H9 (cell line): ENCODE measurements at places on chromosomes 4 and X. TPM values are rescaled to one million over a fixed set of nuclear protein-coding genes. Genes with fewer than 3 reads are reported as not detected.

- no peak overlapping the region for H3K27ac ChIP-seq
- H3K36me3 ChIP-seq, result peaks cover 1% of the 10 kb centered on the region; the same call in 1 of the 3 replicates
- H3K4me3 ChIP-seq, result no peak overlapping the region
- H3K27me3 ChIP-seq, result no peaks in the 10 kb centered on the region
These were observed 58.4 kb upstream of the STS start for GRCh38 chrX:7088968-7089615.

HTN1 gene
- total RNA-seq, result not detected in 2 replicates

GRCh38 chrX:5220421-5220820, 1008.2 kb downstream of the NLGN4X start:
- no peak overlapping the region for H3K27ac ChIP-seq
- no peak overlapping the region for H3K4me3 ChIP-seq
- no peaks in the 10 kb centered on the region for H3K36me3 ChIP-seq
- H3K27me3 ChIP-seq, result no peaks in the 10 kb centered on the region
- H3K4me1 ChIP-seq, result no peaks in the 10 kb centered on the region

ASB5 gene
- total RNA-seq, result not detected in 2 replicates

HGFAC gene
- total RNA-seq, result 0.33 and 0.37 TPM in 2 replicates

PHKA1 gene
- 6.5 and 6.6 TPM in 2 replicates for total RNA-seq

- H3K36me3 ChIP-seq, result peaks cover 70% of the 10 kb centered on the region
- no peak overlapping the region for H3K27ac ChIP-seq
- no peaks in the 10 kb centered on the region for H3K4me1 ChIP-seq
- H3K27me3 ChIP-seq, result no peaks in the 10 kb centered on the region
- DNase-seq, result no peak
These were observed 44.6 kb upstream of the FGFBP2 start for GRCh38 chr4:16007471-16008095.

DNA sequence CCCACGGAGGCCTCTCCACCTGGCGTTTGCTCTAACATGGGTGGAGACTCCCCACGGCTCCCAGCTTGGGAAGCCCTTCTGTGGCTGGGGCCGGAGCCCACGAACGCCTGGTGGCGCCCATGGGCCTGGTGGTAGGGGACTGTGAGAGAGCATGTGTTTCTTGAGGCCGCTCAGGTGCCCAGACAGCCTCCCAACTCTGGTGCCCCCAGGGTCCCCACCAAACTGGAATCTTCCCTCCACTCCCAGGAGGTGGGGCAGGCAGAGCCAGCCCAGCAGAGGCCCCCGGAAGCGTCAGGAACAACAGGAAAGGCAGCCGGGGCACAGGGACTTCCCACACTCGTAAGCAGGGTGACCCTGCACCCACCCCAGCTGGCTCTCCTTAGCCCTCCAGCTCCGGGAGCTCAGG, 33.3 kb upstream of the FGFR3 start:
- no peaks in the 10 kb centered on the region for H3K36me3 ChIP-seq
- no peak overlapping the region for H3K27ac ChIP-seq
- H3K4me1 ChIP-seq, result no peaks in the 10 kb centered on the region
- no peaks in the 10 kb centered on the region for H3K27me3 ChIP-seq
- DNase-seq, result no peak
